ENCODE measurements at places on chromosomes 6 and 20. TPM values are rescaled to one million over a fixed set of nuclear protein-coding genes. Genes with fewer than 3 reads are reported as not detected.

GRCh38 chr20:7627734-7628663, 312.3 kb downstream of the HAO1 start:
- H3K4me1 ChIP-seq, result no peaks in the 10 kb centered on the region
- H3K27ac ChIP-seq, result no peak overlapping the region
- H3K27me3 ChIP-seq, result no peaks in the 10 kb centered on the region

- no peaks in the 10 kb centered on the region for H3K4me1 ChIP-seq
- no peaks in the 10 kb centered on the region for H3K36me3 ChIP-seq
- no peak overlapping the region for H3K27ac ChIP-seq
- no peaks in the 10 kb centered on the region for H3K27me3 ChIP-seq
Measured at GRCh38 chr20:58492074-58492718, 23.0 kb downstream of the APCDD1L start.

GRCh38 chr6:147000545-147001488, 203.4 kb upstream of the STXBP5 start:
- no peak overlapping the region for H3K4me3 ChIP-seq
- H3K27me3 ChIP-seq, result no peaks in the 10 kb centered on the region

GRCh38 chr6:34414999-34415858, 10.6 kb downstream of the RPS10 start:
- peak; percentile 57 for DNase-seq
- H3K27me3 ChIP-seq, result no peaks in the 10 kb centered on the region
- H3K27ac ChIP-seq, result peak overlapping the region; percentile 52
- no peak overlapping the region for H3K4me3 ChIP-seq
- peaks cover 35% of the 10 kb centered on the region for H3K36me3 ChIP-seq

GRCh38 chr20:44901974-44902373, 7.9 kb upstream of the PABPC1L start:
- H3K36me3 ChIP-seq, result peaks cover 6% of the 10 kb centered on the region
- H3K27me3 ChIP-seq, result no peaks in the 10 kb centered on the region
- H3K4me3 ChIP-seq, result no peak overlapping the region
- no peak for DNase-seq
- H3K4me1 ChIP-seq, result peaks cover 11% of the 10 kb centered on the region

GRCh38 chr6:97068211-97068610, 143.7 kb downstream of the KLHL32 start:
- H3K4me3 ChIP-seq, result no peak overlapping the region
- H3K36me3 ChIP-seq, result no peaks in the 10 kb centered on the region
- H3K27ac ChIP-seq, result no peak overlapping the region
- DNase-seq, result no peak
- H3K27me3 ChIP-seq, result no peaks in the 10 kb centered on the region
- H3K4me1 ChIP-seq, result no peaks in the 10 kb centered on the region

GRCh38 chr6:1709234-1709641, 99.5 kb downstream of the FOXC1 start:
- no peaks in the 10 kb centered on the region for H3K36me3 ChIP-seq
- no peak overlapping the region for H3K27ac ChIP-seq
- H3K27me3 ChIP-seq, result no peaks in the 10 kb centered on the region
- no peak overlapping the region for H3K4me3 ChIP-seq

- H3K4me1 ChIP-seq, result no peaks in the 10 kb centered on the region
- no peak overlapping the region for H3K4me3 ChIP-seq
- H3K27ac ChIP-seq, result no peak overlapping the region
- H3K27me3 ChIP-seq, result no peaks in the 10 kb centered on the region
- no peak for DNase-seq
- H3K36me3 ChIP-seq, result no peaks in the 10 kb centered on the region
Measured at GRCh38 chr6:107275330-107275865, 160.1 kb upstream of the BEND3 start.

DNA sequence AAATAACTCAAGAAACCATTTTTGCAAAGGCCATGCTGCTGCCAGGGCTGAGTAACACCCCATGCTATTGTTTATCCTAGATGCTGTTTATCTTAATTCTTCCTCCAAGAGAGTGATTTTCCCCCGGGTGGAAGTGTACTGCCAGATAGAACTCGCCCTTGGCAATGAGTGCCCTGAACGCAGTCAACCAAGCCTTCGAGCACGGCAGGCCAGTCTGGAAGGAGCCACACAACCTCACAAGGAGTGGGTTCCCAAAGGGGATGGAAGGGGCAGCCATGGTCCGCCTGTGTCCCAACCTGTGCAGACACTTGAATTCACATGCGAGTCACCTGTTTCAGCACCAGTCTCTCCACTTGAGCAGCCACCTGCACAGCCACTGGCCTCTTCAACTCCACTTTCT, 31.9 kb downstream of the PNPLA1 start:
- no peaks in the 10 kb centered on the region for H3K36me3 ChIP-seq
- no peaks in the 10 kb centered on the region for H3K27me3 ChIP-seq
- H3K4me3 ChIP-seq, result no peak overlapping the region
- no peak for DNase-seq
- no peaks in the 10 kb centered on the region for H3K4me1 ChIP-seq
- no peak overlapping the region for H3K27ac ChIP-seq

DNA sequence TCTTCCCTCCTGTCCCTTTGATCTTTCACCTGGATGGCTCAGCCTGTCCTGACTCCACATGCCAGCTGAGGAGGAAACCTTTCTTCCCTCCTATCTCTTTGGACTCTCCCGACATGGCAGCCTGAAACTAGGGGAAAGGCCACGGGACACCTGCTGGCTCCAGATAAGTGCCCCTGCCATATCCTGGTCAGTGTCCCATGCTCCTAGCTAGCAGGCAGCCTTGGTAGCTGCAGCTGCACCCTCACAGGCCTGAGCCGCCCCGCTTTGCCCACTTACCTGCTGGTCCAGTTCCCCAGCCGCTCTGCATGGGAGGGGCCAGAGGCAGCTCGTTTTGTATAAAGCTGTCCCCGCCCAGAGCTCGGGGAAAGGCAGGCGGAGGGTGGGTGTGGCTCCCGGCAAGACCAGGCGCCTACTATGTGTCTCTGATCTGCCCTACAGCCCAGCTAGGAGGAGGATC, 7.4 kb upstream of the SLC52A3 start:
- no peaks in the 10 kb centered on the region for H3K4me1 ChIP-seq
- no peaks in the 10 kb centered on the region for H3K27me3 ChIP-seq
- no peak overlapping the region for H3K27ac ChIP-seq
- DNase-seq, result no peak

DNA sequence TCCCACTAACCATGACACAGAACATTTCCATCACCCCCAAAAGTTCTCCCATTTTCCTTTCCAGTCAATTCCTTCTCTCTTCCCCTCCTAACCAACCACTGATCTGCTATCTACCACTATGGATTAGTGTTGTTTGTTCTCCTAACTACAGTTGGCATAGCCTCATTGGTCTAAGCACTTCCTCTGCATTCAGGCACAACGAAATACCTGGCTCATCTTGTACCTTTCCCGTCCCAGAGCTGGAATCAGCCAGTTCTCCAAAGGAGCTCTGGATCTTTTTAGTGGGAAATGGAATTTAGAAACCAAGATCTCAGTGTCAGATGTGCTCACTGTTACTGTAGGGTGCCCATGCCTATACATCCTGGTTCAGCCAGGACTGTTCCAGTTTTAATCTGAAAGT, 4.0 kb upstream of the WTAP start:
- DNase-seq, result no peak
- H3K36me3 ChIP-seq, result no peaks in the 10 kb centered on the region
- no peak overlapping the region for H3K4me3 ChIP-seq
- H3K27me3 ChIP-seq, result no peaks in the 10 kb centered on the region
- H3K4me1 ChIP-seq, result peaks cover 16% of the 10 kb centered on the region

GRCh38 chr20:59005523-59006166, 1.4 kb downstream of the CTSZ start:
- H3K4me3 ChIP-seq, result peak overlapping the region; percentile 78
- no peaks in the 10 kb centered on the region for H3K36me3 ChIP-seq
- peaks cover 27% of the 10 kb centered on the region for H3K4me1 ChIP-seq
- H3K27ac ChIP-seq, result peak overlapping the region; percentile 68
- H3K27me3 ChIP-seq, result no peaks in the 10 kb centered on the region
- DNase-seq, result no peak

GRCh38 chr6:21396313-21396712, 197.2 kb upstream of the SOX4 start:
- no peak for DNase-seq
- no peaks in the 10 kb centered on the region for H3K27me3 ChIP-seq
- no peak overlapping the region for H3K4me3 ChIP-seq

DNA sequence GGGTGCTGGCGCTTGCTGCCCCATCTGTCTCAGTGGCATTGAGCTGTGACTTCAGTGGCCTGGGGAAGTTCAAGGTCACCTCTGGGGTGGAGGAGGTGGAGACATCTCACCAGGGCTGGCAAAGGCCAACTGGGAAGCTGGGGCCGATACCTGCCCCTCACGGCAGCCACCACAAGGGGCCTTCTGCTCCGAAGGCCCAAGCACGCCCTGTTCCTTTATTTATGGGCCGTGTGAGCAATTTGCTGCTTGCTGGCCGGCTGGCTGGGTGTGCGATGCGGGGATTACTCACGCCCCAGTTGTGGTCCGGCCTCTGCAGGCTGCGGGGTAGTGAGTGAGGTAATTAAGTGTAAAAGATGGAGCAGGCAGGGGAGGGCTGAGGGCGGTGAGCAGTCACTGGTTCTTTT, 13.2 kb upstream of the SCRT2 start:
- H3K27ac ChIP-seq, result no peak overlapping the region
- no peak overlapping the region for H3K4me3 ChIP-seq
- H3K36me3 ChIP-seq, result no peaks in the 10 kb centered on the region
- H3K27me3 ChIP-seq, result no peaks in the 10 kb centered on the region
- DNase-seq, result no peak
- H3K4me1 ChIP-seq, result no peaks in the 10 kb centered on the region

DNA sequence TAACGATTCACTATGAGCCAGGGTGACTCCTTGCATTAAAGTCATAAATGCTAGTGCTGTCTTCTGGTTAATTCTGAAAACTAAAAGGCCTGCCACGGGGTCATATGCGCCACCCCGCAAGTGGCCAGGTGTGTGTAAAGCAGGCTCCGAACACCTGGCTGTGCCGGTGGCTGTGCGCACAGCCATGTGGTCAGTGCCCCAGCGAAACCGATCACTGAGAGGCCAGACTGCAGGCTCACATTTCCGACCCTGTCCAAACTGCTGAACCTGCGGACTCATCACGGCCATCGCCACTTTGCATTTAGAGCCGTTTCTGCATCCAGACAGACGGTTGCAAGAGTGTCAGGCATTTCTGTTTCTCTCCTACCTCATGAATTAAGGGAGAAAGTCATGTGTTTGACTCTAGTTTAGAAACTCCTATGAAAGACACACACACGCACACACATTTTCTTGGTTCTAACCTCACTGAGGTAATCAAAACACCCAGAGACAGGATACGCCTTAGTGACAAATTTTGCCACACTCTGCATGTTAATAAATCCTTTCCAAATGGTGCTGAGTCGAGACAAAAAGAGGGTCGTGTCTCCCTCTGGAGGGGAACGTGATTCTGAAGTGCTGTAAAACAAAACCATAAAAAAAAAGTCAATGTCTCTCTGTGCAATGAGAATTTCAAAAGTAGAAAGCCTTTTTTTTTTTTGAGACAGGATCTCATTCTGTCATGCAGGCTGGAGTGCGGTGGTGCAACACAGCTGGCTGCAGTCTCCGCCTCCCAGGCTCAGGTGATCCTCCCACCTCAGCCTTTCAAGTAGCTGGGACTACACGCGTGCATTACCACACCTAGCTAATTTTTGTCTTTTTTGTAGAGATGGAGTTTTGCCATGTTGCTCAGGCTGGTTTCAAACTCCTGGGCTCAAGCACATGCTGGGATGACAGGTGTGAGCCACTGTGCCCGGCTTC, 31.0 kb upstream of the TCFL5 start:
- peaks cover 4% of the 10 kb centered on the region for H3K36me3 ChIP-seq
- no peaks in the 10 kb centered on the region for H3K4me1 ChIP-seq
- DNase-seq, result no peak
- H3K27ac ChIP-seq, result no peak overlapping the region
- no peak overlapping the region for H3K4me3 ChIP-seq

ASIP gene
- total RNA-seq, result not detected

KIF13A gene
- 47.4 TPM for total RNA-seq

HDDC2 gene
- 80.4 TPM for total RNA-seq

SLC13A3 gene
- total RNA-seq, result 2.8 TPM

C6orf58 gene
- total RNA-seq, result not detected

CCN5 gene
- 16.4 TPM for total RNA-seq

MAPK14 gene
- total RNA-seq, result 38.7 TPM

HNF4A gene
- 0.51 TPM for total RNA-seq

RAB23 gene
- 13.2 TPM for total RNA-seq

MUC21 gene
- total RNA-seq, result not detected
